ENCODE measurements at places on chromosomes 2 and 18.

DNA sequence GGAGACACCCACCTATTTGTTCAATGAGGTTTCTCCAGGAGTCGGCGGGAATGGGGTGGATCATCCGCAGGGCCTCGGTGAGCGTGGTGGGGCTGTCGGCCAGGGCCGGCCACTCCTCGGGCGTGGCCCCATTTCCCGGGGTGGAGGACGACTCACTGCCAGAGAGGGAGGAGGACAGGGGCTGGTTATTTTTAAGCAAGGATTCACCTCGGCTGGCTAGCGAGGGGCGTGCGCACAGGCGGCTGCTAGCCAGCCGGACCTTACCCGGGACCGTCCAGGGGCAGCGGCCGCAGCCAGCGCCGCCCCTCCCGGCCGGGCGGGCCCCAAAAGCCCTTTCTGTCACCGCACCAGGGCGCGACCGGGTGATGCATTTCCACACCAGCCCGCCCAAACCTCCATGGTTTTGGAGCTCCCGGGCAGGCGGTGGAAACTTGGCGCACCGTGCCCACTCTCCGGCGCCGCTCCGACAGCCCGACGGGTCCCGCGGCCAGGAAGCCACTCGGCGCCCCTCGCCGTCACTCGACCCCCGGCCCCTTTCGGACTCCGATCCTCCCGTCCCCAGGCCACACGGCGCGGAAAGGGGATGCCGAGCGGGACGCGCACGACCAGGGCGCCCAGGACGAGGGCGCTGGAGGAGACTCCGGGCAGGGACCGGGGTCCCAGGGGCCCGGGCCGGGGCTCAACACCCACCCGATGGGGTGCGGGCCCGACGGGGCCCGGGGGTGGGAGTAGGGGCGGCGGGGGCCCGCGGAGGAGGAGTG is 57.1 kb downstream of the SNORC start:
- DNase-seq = no peak

DNA sequence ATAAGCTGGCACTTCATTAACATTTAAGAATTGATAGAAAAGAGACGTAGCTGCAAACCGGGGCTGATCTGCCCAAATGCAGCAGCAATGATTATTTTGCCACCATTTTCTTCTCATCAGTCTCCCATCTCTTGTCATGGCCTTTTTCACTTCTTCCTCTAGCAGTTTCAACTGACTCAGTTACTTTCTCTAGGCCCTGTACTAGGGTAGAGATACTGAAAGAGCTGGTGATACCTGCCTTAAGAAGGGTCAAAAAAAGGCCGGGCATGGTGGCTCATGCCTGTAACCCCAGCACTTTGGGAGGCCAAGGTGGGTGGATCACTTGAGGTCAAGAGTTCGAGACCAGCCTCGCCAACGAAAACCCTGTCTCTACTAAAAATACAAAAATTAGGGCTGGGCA is 127.4 kb downstream of the LTBP1 start:
- DNase-seq = no peak

GRCh38 chr18:22342625-22343024 is 75.1 kb downstream of the CTAGE1 start:
- no peak for DNase-seq

DNA sequence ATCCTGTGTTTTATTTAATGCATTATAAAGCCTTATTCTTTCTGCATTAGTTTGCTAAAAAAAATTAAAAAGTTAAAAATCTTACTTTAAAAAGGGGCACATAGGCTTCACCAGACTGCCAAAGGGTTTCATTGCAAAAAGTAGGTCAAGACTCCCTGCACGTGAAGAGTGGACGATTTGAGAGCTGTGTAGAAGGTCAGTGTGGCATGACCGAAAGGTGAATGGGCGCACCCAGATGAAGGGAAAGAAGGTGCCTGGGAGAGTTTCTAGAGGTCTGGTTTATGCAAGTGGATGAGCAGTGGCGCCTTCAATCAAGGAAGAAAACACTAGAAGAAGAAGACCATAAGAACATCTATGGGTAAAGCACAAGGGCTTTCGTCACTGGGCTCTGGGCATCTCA is 111.0 kb downstream of the SP3 start:
- DNase-seq = no peak

DNA sequence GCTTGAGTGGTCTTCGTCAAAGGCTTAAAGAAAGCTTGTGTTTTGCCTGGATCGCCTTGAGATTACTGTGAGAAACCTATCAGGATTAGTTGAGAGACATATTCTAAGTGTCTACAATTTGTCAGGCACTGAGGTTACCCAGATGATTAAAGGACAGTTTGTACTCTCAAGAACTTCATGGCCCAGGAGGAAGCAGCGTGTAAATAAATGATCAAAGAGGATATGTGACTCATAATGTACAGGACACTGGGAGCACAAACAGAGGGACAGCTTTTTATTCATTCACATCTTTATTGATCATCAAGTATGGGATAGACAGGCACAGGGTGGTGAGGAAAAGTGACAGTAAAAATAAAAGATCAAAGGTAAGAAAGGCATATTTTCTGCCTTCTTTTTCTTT is 152.6 kb upstream of the FSHR start:
- DNase-seq = no peak

GRCh38 chr18:37769826-37770225 is 204.2 kb upstream of the CELF4 start:
- no peak for DNase-seq

- no peak for DNase-seq
Measured at GRCh38 chr2:41521211-41521610, 526.6 kb upstream of the PKDCC start.

GRCh38 chr2:44715671-44716081 is 225.8 kb upstream of the SIX3 start:
- peak; percentile 17 for DNase-seq

DNA sequence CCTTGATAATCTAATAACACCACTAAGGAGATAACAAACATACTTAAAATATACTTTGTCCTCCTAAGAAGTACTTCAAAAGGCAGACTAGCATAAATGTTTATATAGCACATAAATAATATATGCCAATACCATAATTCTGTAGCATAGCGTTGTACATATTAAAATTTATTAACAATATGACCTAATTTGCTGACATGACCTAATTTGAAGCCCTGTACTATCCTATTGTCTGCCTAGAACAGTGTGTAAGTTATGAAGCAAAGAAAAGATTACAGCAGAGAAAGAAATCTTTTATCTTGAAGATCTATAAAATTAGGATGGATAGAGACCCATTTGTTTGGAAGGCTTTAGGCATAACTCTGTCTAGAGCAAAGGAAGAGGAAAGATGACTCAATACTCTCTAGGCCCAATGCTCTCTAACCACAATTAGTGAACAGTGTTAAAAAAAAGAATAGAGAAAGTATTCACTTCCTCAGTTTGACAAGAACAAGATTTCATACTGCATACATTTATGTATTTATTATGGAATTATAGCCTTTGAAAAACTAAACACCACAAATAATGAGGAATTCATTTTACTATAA is 231.3 kb downstream of the ZRANB3 start:
- DNase-seq = no peak

GRCh38 chr2:54964816-54965215 is 85.4 kb downstream of the RTN4 start:
- DNase-seq = no peak

GRCh38 chr18:7524786-7525185 is 42.3 kb upstream of the PTPRM start:
- DNase-seq = no peak

- DNase-seq = no peak
Measured at GRCh38 chr2:176388861-176389260, 119.6 kb downstream of the MTX2 start.

All from cerebellar cortex (tissue), 1 donor.